ENCODE measurements at places on chromosomes 2 and 18.

- no peak for DNase-seq
Observed at GRCh38 chr2:238895891-238896600, 48.2 kb downstream of the TWIST2 start.

DNA sequence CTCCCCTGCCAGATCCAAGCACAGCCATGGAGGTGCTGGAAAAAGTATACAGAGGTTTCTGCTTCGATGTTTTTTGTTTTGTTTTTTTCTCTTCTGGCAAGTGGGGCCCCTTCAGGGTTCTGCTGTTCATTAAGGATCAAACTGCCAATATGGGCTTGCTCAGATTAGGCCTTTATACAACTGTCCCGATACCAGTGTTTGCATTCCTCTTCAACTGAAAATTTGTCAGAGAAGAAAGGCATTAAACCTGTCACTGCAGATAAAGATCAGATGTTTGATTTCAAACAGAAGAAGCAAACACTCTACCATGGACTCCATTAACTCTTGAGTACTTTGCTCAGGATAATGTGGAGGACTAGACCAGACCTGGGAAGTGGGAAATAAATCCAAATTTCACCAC lies 396.0 kb upstream of the SMIM21 start:
- no peak for DNase-seq

DNA sequence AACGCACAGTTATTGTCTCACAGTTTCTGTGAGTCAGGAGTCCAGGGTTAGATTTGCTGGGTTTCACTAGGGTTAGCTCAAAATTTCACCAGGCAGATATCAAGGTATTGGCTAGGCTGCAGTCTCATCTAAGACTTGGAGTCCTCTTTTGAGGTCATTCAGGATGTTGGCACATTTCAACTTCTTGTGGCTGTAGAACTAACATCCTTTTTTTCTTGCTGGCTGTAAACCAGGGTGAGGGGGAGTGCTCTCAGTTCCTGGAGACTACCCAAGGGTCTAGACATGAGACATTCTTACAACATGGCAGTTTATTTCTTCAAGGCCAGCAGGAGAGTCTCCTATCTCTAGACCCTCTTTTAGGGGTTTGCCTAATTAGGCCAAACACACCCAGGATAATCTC lies 12.8 kb upstream of the CAVIN2 start:
- no peak for DNase-seq

GRCh38 chr2:28419003-28419402 lies 26.3 kb downstream of the FOSL2 start:
- DNase-seq = no peak

DNA sequence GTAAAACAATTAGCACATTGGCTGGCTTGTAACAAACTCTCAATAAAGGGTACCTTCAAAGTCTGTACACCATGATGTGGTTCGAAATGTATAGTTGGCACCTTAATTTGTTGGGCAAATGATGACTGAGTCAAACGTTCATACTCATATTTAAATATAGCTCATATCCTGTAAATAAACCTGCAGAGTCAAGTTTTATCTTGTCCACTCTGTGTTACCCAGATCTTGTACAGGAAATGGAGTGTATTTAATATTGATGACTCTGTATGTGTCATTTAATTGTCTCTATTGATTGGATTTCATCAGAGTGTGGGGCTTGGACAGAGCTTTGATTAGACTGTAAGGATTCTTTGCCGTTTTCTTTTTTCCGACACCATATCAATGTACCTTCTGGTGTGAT lies 805.6 kb upstream of the ZEB2 start:
- DNase-seq = no peak

DNA sequence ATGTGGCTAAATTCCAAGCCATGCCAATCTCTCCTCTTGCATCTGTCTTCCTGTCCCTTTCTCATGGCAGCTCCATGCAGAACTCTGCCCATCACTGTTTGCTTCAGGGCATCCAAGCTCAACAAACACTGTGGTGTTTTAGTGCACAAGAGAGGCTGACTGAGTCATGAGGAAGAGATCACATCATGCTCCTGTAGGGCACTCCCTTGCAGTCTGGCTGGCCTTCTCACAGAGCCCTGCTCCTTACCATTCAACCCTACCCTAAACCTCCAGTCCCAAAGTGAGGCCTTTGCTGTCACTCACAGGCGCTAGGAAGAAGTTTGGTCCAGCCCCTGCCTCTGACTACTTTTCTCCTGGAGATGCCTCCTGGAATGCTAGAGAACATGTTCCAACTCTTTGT lies 194.0 kb downstream of the LRATD1 start:
- no peak for DNase-seq

GRCh38 chr2:121071034-121071504 lies 213.9 kb downstream of the TFCP2L1 start:
- DNase-seq = no peak

DNA sequence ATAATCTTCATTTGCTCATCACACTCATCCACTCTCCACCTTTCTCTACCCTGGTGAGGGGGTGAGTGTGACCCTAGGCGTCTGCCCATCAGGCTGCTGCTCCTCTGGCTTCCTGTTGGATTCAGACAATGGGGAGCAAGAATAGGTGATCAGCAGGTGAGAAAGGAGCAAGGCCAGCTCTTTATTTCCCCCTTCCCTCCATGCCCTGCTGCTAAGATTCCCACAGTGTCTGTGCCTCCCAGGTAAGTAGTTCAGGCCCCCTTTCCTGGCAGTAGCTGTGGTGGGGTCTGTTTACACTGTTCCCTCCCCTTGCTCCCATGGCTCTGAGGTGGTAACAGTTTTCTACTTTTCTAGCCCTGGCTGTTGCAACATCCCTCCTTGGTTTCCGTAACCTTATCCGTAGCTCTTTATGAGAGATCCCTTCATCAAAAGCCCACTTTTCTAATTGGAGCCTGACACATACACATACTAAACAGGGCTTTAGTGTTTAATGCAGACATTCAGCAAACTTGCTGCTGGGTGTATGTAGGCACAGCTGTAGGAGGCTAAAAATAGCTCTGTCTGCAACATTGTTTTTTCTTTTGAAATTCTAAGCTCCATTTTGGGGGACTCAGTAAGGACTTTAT lies 27.5 kb downstream of the MAP2 start:
- DNase-seq = no peak

DNA sequence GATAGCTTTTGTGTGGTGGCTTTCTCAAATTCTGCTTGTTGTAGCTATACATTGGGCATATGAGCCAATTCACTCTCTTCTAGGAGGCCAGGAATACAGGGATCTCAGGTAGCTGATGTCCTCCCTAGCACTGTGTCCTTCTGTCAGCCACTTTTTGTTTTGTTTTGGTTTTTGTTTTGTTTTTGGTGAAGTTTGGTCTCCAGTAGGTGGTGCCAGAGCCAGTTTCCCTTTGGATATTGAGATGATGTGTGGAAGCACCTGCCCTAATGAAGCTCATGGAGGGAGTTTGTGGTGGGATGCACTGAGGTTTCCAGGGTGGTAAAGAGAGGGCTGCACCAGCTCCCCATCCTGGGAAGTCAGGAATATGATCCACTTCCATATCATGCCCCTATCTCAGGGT lies 100.5 kb upstream of the VWC2L start:
- DNase-seq = no peak

- no peak for DNase-seq
Observed at GRCh38 chr2:225841314-225841713, 441.8 kb downstream of the NYAP2 start.

Measured in activated B cell treated with CpG ODN at 0.5 μM for 24 hours (primary cell).